ENCODE measurements at places on chromosomes 2 and 18. TPM values are rescaled to one million over a fixed set of nuclear protein-coding genes. Genes with fewer than 3 reads are reported as not detected.
A peak's percentile ranks its signal among the peaks of the same experiment; 100 is the strongest.

GRCh38 chr18:45639408-45639807 lies 24.1 kb downstream of the SLC14A2 start:
- H3K4me3 ChIP-seq, result no peak overlapping the region
- no peaks in the 10 kb centered on the region for H3K4me1 ChIP-seq
- no peaks in the 10 kb centered on the region for H3K27me3 ChIP-seq
- H3K36me3 ChIP-seq, result no peaks in the 10 kb centered on the region
- DNase-seq, result no peak

DNA sequence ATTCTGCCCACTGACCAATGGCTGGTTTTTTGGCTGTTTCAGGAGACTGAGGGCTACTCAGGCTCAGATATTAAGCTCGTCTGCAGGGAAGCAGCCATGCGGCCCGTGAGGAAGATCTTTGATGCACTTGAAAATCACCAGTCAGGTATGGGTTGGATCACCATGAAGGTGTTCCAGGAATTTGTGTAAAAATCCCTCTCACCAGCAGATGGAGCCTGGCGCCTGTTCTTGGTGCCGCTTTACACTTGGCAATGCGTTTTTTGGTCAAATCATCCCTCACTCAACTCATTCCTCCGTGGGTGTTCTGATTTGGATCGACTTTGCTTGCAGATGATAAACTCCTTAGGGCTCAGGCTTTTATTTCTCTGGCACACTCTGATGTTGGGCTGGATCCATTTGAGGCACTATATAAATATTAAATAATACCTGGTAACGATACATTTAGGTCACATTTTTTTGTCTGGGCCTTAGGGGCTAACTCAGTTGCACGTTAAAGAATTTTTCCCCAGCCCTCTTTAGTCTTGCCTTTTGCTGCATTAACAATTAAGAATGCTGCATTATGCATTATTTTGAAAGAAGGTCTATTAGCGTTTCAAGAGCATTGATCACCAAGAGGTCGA lies 50.0 kb downstream of the HDHD2 start:
- peak; percentile 35 for DNase-seq
- no peaks in the 10 kb centered on the region for H3K4me1 ChIP-seq
- no peaks in the 10 kb centered on the region for H3K36me3 ChIP-seq
- no peak overlapping the region for H3K27ac ChIP-seq
- no peak overlapping the region for H3K4me3 ChIP-seq

DNA sequence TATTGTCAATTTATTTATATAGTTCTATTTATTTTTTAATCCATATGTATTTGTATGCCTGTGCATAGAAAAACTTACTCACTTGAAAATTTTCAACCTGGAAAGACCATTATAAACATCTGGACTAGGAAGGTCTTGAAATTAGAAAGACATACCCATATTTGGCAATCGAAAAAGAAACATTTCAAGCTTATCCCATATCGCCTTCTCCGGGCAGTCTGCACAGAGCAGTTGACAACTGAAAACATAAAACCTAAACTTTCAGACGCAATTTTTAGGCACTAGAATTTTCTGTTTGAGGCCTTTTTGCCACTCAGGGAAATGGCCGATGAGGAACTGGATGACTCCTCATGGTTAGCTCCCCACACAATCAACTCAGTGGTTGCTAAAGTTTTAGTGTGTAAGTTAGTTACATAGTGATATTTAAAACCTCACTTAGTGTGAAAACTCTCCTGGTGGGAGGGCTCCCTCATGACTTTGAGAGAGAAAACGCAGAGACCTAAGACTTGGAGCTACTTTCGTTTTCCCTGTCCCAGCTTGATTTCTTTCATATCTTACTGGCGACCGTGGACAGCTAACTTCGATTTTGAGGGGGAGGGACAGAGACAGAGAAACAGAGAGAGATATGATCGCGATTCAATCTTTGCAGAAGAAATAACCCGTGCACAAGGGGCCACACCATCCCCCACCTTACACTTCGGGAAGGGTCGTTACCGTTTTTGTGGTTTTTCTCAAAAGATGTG lies 3.2 kb upstream of the HOXD12 start:
- DNase-seq, result no peak
- H3K36me3 ChIP-seq, result no peaks in the 10 kb centered on the region
- H3K4me3 ChIP-seq, result peak overlapping the region; percentile 19
- no peak overlapping the region for H3K27ac ChIP-seq
- peaks cover 11% of the 10 kb centered on the region for H3K4me1 ChIP-seq
- peaks cover 38% of the 10 kb centered on the region for H3K27me3 ChIP-seq

GRCh38 chr2:48126162-48126561 lies 219.9 kb upstream of the FBXO11 start:
- no peaks in the 10 kb centered on the region for H3K27me3 ChIP-seq
- no peaks in the 10 kb centered on the region for H3K4me1 ChIP-seq
- H3K4me3 ChIP-seq, result no peak overlapping the region
- H3K27ac ChIP-seq, result no peak overlapping the region
- H3K36me3 ChIP-seq, result no peaks in the 10 kb centered on the region

DNA sequence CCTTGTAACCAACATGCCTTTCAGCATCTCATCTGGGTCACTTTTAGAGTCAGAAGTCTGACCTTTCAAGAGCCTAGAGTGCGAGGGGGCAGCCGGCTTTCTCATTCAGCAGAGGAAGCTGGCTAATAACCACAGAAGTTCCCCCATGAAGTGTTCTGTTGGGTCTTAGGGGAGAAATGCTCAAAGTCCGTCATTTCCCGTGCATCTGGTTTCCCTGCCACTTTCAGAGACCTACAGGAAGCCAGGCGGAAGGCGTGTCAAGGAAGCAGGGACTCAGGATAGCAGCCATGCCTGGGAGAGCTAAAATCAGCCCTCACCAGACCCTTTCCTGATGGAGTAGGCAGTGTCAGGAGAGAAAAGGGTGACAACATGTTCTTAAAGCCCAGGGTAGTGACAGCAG lies 301.8 kb upstream of the ID2 start:
- no peaks in the 10 kb centered on the region for H3K27me3 ChIP-seq
- H3K36me3 ChIP-seq, result no peaks in the 10 kb centered on the region
- no peak overlapping the region for H3K27ac ChIP-seq
- no peak for DNase-seq

DNA sequence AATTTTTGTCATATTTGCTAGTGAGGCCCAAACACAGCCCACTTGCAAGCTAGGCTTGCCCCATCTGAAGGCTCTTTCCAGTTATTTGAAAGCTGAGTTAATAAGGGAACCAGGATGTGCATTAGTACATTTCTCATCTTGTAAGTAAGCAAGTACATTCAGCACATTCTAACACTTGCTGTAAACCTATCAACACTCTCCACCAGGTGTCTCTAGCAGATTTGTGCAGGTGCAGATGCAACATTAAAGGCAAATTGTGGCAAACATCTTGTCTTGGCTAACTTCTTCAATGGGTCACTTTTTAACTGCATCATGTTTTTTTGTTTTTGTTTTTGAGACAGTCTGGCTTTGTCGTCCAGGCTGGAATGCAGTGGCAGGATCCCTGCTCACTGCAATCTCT lies 25.3 kb upstream of the MFSD6 start:
- H3K27ac ChIP-seq, result no peak overlapping the region
- no peaks in the 10 kb centered on the region for H3K36me3 ChIP-seq
- no peak for DNase-seq
- no peak overlapping the region for H3K4me3 ChIP-seq

GRCh38 chr2:27369471-27370025 lies 590 bp downstream of the EIF2B4 start:
- peaks cover 17% of the 10 kb centered on the region for H3K4me1 ChIP-seq
- peak overlapping the region; percentile 96 for H3K27ac ChIP-seq
- DNase-seq, result peak; percentile 52
- peaks cover 12% of the 10 kb centered on the region for H3K36me3 ChIP-seq
- no peaks in the 10 kb centered on the region for H3K27me3 ChIP-seq

DNA sequence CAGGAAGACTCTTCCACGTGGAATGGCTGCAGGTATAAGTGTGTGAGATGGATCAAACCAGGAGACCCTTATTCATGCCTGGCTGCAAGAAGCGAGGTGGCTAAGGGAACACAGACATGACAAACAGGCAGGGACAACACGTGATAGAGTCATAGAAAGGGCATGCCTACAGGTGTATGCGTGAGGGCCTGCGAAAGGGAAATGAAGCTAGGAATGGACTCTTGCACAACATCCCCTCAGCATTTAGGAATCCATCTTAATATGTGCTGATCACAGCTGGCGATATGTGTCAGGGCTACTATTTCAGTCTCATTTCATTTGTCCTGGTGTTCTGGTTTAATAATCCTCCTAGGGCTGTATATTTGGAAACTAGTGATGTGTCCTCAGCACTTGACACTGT lies 291.2 kb downstream of the MYT1L start:
- no peak for DNase-seq
- H3K36me3 ChIP-seq, result no peaks in the 10 kb centered on the region
- no peaks in the 10 kb centered on the region for H3K27me3 ChIP-seq
- H3K4me3 ChIP-seq, result no peak overlapping the region
- H3K27ac ChIP-seq, result no peak overlapping the region

DNA sequence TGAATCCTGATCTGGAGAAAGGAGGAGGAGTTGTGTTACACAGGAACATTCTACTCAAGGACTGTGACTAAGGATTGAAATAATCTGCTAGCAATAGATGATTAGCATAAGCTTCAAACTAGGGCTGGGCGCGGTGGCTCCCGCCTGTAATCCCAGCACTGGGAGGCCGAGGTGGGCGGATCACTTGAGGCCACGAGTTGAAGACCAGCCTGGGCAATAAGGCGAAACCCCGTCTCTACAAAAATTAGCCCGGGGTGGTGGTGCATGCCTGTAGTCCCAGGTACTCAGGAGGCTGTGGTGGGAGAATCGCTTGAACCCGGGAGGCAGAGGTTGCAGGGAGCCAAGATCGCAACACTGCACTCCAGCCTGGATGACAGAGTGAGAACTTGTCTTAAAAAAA lies 1.5 kb downstream of the TRMT61B start:
- DNase-seq, result no peak
- peaks cover 6% of the 10 kb centered on the region for H3K4me1 ChIP-seq
- H3K36me3 ChIP-seq, result no peaks in the 10 kb centered on the region
- H3K27me3 ChIP-seq, result no peaks in the 10 kb centered on the region

DNA sequence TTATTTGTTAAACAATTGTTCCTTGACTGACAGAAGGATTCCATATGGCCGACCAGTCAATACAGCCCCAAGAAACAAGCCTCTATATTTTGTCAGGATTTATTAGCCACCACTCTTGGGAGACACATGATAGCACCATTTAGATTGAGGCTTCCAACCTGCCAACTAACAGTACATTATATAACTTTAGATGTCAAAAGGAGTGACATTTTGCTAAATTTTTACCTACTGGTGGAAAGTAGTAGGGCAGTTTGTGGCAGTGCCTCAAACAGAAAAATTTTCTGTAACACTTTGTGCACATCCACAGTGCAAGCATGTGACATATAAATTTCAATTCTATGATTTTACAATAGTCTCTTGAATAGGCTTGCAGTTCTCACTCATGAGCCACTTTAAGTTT lies 464.0 kb downstream of the TRIB2 start:
- no peaks in the 10 kb centered on the region for H3K4me1 ChIP-seq
- no peak overlapping the region for H3K27ac ChIP-seq
- no peaks in the 10 kb centered on the region for H3K36me3 ChIP-seq
- H3K4me3 ChIP-seq, result no peak overlapping the region

- no peak for DNase-seq
- H3K27me3 ChIP-seq, result no peaks in the 10 kb centered on the region
- H3K27ac ChIP-seq, result peak overlapping the region; percentile 98
- H3K4me3 ChIP-seq, result peak overlapping the region; percentile 98
- peaks cover 26% of the 10 kb centered on the region for H3K4me1 ChIP-seq
These were observed 584 bp downstream of the COA5 start for GRCh38 chr2:98607741-98608115.

DNA sequence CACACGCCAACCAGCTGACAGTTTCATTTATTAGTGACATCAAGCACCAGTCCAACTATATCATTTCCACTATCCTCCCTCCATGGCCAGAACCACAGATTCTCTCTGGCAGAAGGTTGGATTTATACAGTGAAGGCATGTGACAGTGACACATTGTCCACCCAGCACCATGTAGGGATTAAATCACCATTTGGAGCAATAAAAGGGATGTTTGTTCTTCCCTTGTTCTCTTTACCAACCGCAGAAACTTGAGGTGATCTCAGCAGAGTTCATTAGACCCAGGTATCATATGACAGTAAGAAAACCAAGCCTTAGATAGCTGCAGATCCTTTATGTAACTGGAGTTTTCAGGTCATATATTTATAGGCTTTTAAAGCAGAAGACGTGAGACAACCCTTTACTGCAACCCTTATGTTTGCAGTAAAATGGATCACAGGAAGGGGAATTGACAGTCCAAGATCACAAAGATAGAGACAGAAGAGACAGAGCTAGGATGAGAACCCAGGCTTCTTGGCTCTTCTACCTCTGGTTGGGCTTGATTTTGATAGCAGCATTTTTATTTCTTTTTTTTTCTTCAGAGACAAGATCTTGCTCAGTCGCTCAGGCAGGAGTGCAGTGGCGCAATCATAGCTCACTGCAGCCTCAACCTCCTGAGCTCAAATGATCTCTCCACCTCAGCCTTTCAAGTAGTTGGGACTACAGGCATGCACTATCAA lies 80.1 kb downstream of the XDH start:
- no peaks in the 10 kb centered on the region for H3K36me3 ChIP-seq
- peak overlapping the region; percentile 59 for H3K27ac ChIP-seq
- H3K4me1 ChIP-seq, result no peaks in the 10 kb centered on the region

- H3K27me3 ChIP-seq, result no peaks in the 10 kb centered on the region
- H3K27ac ChIP-seq, result no peak overlapping the region
- no peaks in the 10 kb centered on the region for H3K4me1 ChIP-seq
- no peak for DNase-seq
- no peaks in the 10 kb centered on the region for H3K36me3 ChIP-seq
These were observed 1080.8 kb upstream of the DDX18 start for GRCh38 chr2:116733699-116734098.

DNA sequence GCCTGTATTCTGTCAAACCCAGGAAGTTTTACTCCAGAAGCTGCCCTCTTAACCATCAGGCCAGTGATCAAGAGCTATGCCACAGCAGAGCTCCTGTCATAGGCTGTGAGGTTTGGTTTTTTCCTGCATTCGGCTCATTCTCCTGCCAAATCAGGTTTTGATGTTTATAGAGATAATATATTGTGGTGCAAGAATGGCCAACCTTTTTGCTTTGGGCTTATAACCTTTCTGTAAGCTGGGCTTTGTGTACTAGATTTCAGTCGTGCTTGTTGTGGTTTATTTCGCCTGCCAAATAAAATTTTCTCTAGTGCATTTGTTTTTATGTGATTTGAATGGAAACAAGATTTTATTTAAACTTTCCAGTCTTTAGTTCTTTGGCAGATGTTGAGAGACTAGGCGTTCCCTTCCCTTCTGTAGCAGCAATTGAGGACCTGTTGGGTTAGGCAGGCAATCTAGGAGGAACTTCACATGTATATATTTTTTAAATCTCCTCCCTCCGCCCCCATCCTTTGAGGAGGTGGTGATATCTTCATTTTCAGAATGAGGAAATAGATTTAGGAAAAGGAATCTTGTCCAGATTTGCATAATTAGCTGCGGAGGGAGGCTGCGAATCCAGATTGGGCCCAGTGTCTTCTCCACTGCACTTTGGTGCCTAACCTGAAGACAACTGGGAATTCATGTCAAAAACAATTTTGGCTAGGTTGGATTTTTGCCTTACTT lies 2.6 kb downstream of the KDM3A start:
- H3K36me3 ChIP-seq, result no peaks in the 10 kb centered on the region
- H3K4me3 ChIP-seq, result peak overlapping the region; percentile 68
- H3K4me1 ChIP-seq, result peaks cover 20% of the 10 kb centered on the region
- no peaks in the 10 kb centered on the region for H3K27me3 ChIP-seq
- DNase-seq, result no peak
- peak overlapping the region; percentile 99 for H3K27ac ChIP-seq

Gene SLC40A1
- 162 TPM for total RNA-seq

Gene PSMA8
- not detected for total RNA-seq

Gene SPAG16
- total RNA-seq, result 42.0 TPM

Gene NCOA1
- total RNA-seq, result 69.2 TPM

Gene MC2R
- not detected for total RNA-seq

Gene EVA1A
- 10.4 TPM for total RNA-seq

Gene CHRND
- not detected for total RNA-seq

Gene ADGRF3
- not detected for total RNA-seq

Gene GPR45
- total RNA-seq, result not detected

Gene HOXD8
- total RNA-seq, result 10.5 TPM

Data from breast epithelium (tissue), 4 donors.